ENCODE measurements at places on chromosomes 7 and 10.

GRCh38 chr7:121938429-121938996 is 65.6 kb downstream of the PTPRZ1 start:
- no peaks in the 10 kb centered on the region for H3K36me3 ChIP-seq
- H3K4me1 ChIP-seq = no peaks in the 10 kb centered on the region
- H3K27ac ChIP-seq = no peak overlapping the region
- DNase-seq = no peak
- no peak overlapping the region for H3K4me3 ChIP-seq

- DNase-seq = no peak
- no peak overlapping the region for H3K27ac ChIP-seq
- no peaks in the 10 kb centered on the region for H3K36me3 ChIP-seq
Observed at GRCh38 chr10:118838364-118838763, 83.6 kb upstream of the CACUL1 start.

GRCh38 chr10:120005207-120006201 is 113.0 kb downstream of the SEC23IP start:
- no peaks in the 10 kb centered on the region for H3K36me3 ChIP-seq
- no peaks in the 10 kb centered on the region for H3K27me3 ChIP-seq
- no peaks in the 10 kb centered on the region for H3K4me1 ChIP-seq
- no peak for DNase-seq
- H3K4me3 ChIP-seq = no peak overlapping the region
- H3K27ac ChIP-seq = no peak overlapping the region

DNA sequence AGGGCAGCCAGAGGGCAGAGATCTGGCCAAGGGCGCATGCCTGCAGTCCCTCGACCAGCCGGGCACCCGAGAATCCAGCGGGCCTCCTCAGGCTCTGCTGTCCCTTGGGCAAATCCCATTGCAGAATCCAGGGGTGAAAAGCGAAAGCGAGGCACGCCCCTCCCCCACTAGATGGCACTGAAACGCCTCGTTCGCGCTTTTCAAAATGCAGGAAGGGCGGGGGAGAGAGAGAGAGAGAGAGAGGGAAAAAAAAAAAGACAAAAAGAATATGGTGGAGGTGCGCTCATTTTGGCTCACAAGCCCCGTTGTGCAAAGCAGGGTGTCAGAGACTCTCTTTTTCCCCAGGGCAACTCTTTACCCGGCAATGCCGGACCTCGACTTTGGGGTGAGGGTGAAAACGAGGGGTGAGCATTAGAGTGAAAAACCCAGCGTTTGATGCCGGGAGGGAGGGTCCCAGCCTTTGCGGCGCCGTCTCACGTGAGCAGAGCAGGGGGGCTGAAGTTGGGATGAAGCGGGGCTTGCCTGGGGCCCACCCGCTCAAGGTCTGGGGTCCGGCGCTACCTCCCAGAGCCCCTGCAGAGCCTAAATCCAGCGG is 2.5 kb upstream of the TMEM178B start:
- peaks cover 25% of the 10 kb centered on the region for H3K27me3 ChIP-seq
- H3K36me3 ChIP-seq = no peaks in the 10 kb centered on the region
- peaks cover 13% of the 10 kb centered on the region for H3K4me1 ChIP-seq
- no peak overlapping the region for H3K27ac ChIP-seq

GRCh38 chr10:29603223-29603896 is 31.4 kb downstream of the SVIL start:
- no peak overlapping the region for H3K4me3 ChIP-seq
- H3K27ac ChIP-seq = no peak overlapping the region
- no peaks in the 10 kb centered on the region for H3K36me3 ChIP-seq
- DNase-seq = no peak

- H3K27me3 ChIP-seq = no peaks in the 10 kb centered on the region
- H3K4me1 ChIP-seq = no peaks in the 10 kb centered on the region
- no peak overlapping the region for H3K27ac ChIP-seq
- H3K36me3 ChIP-seq = no peaks in the 10 kb centered on the region
Observed at GRCh38 chr10:29839826-29840515, 205.2 kb upstream of the SVIL start.

- DNase-seq = no peak
- no peak overlapping the region for H3K27ac ChIP-seq
- no peaks in the 10 kb centered on the region for H3K4me1 ChIP-seq
- H3K4me3 ChIP-seq = no peak overlapping the region
- no peaks in the 10 kb centered on the region for H3K36me3 ChIP-seq
Observed at GRCh38 chr7:41674505-41675023, 28.3 kb downstream of the INHBA start.

DNA sequence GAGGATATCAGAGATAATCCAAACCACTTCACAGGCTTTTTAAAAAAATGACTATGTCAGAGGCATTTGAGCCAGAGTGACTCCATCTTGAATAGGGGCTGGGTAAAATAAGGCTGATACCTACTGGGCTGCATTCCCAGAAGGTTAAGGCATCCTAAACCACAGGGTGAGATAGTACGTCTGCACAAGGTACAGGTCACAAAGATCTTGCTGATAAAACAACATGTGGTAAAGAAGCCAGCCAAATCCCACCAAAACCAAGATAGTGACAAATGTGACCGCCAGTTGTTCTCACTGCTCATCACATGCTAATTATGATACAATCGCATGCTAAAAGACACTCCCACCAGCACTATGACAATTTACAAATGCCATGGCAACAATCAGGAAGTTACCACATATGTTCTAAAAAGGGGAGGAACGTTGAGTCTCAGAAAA is 177.5 kb downstream of the RAPGEF5 start:
- DNase-seq = no peak
- no peak overlapping the region for H3K4me3 ChIP-seq
- H3K27me3 ChIP-seq = no peaks in the 10 kb centered on the region
- no peaks in the 10 kb centered on the region for H3K4me1 ChIP-seq
- H3K36me3 ChIP-seq = no peaks in the 10 kb centered on the region

DNA sequence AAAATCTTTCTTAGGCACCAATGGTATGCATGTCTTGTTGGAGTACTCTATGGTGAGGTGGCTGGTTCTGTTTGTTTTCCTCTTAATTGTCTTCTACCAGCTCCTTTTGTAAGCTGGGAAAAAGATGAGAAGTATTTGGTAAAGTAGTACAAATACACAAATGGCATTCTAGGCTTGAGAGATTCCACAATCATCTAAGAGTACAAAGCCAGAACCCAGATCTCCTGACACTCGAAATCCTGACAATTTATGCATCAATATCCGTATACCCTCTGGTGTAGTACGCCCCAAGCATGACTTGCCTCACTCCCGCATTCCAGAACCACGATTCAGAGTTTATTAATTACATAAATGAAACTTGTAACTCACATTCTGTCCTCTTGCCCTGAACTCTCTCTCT is 43.5 kb downstream of the CDCA7L start:
- no peak overlapping the region for H3K27ac ChIP-seq
- DNase-seq = no peak
- H3K36me3 ChIP-seq = peaks cover 4% of the 10 kb centered on the region
- no peaks in the 10 kb centered on the region for H3K27me3 ChIP-seq
- peaks cover 19% of the 10 kb centered on the region for H3K4me1 ChIP-seq

DNA sequence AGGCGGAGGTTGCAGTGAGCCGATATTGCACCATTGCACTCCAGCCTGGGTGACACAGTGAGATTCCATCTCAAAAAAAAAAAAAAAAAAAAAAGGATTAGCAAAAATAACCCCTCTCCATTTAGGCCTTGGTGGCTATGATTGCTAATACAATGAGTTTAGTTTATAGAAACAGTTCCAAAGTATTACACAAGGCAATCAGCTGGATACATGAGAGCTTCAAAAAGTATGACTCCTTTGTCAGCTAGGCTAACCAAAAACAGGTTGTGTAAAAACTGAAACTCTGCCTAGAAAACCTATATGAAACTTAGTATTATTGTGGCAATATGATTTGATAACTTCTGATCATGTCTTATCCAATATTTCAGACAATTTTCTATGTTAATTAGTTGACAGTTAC is 57.2 kb downstream of the SUGCT start:
- no peak overlapping the region for H3K4me3 ChIP-seq
- no peaks in the 10 kb centered on the region for H3K4me1 ChIP-seq
- H3K36me3 ChIP-seq = no peaks in the 10 kb centered on the region

GRCh38 chr7:127336458-127336857 is 56.0 kb downstream of the ZNF800 start:
- H3K4me3 ChIP-seq = no peak overlapping the region
- no peak overlapping the region for H3K27ac ChIP-seq
- no peaks in the 10 kb centered on the region for H3K27me3 ChIP-seq
- DNase-seq = no peak
- H3K36me3 ChIP-seq = no peaks in the 10 kb centered on the region

DNA sequence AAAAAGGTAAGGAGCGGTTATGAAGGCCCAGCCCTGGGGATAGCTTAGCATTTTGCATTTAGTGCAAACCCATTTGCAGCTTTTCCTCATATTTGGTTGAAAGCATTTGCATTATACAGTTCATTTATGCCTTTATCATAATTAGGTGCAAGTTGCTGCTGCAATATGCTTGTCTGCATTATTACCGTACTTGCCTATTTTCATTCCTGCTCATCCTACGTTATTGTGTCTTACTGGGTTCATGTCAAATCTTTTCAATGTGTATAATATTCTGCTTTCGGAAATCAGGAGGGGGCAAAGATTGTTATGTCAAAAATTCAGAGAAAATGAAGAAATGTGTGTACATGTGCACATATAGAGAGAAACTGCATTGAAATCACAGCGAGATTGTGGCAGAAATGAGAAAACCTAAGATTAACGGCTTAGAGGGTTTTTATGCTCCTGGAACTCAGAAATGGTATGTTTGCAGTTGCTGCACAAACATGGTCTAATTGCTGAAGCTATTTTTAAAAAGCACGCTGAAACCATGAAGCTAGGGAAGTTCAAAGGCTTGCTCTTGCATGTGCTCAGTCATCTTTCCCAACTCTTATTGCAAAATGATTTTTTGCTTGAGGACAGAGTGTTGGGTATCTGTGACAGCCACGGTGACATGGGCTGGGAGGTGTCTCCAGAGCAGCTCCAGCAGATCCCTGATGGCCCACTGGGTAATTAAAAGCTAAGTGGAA is 613.2 kb downstream of the SDK1 start:
- H3K27ac ChIP-seq = no peak overlapping the region
- no peaks in the 10 kb centered on the region for H3K27me3 ChIP-seq
- no peaks in the 10 kb centered on the region for H3K4me1 ChIP-seq
- no peak for DNase-seq
- H3K36me3 ChIP-seq = no peaks in the 10 kb centered on the region

DNA sequence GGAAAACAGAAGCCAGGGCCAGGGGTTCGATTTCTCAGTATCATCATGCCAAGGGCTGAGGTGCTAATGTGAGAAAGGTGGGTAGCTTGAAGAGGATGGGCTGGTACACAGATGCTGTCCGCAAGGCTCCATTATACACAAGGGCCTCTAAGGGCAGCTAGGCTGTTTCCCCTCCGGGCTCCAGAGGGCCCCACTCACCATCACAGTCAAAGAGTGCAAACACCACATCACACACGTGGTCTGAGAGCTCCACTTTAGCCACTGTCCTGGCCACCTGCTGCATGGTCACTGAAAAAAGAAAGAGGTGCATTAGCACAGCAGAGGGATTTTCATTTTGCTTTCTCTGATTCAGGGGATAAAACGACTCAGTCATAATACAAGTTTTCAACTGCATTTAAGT is 20.9 kb upstream of the DNAJB12 start:
- no peaks in the 10 kb centered on the region for H3K36me3 ChIP-seq
- H3K4me3 ChIP-seq = no peak overlapping the region
- no peak for DNase-seq
- peaks cover 2% of the 10 kb centered on the region for H3K4me1 ChIP-seq

DNA sequence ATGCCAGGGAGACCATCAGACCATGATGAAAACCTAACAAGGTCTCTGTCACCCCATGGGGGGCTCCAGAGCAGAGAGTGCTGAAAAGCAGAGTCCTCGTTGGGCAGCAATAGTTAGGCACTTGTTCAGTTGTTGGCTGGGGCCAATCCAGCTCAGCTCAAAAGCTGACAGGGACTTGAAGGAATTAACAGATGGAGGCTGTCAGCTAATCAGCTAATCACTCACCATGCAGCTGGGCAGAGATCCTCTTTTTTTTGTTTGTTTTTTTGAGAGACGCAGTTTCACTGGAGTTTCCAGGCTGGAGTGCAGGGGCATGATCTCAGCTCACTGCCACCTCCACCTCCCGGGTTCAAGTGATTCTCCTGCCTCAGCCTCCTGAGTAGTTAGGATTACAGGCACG is 18.1 kb downstream of the CEP55 start:
- H3K27ac ChIP-seq = no peak overlapping the region
- no peak overlapping the region for H3K4me3 ChIP-seq
- no peaks in the 10 kb centered on the region for H3K27me3 ChIP-seq

All from CD8-positive, alpha-beta memory T cell (primary cell).